ENCODE measurements at places on chromosomes 7 and 10.

GRCh38 chr7:105711726-105712402 is 130.6 kb upstream of the EFCAB10 start:
- DNase-seq: no peak

DNA sequence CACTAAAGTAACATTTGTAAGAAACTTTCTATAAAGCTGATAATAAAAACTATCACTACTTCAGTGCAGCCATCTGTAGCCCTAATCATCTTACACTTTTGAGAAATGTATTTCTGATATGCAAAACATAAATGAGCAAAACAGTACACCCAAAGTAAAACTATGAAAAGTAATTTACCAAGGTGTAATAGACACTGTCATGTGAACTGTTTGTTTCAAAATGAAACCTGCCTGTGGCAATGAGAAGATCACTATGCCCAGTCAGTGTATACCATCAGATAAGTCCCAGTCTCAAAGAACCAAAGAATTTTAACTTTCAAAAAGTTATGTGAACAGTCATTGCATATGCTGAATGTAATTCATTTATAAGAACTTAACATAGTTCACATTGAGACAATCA is 398.1 kb downstream of the CDC14C start:
- DNase-seq: no peak

DNA sequence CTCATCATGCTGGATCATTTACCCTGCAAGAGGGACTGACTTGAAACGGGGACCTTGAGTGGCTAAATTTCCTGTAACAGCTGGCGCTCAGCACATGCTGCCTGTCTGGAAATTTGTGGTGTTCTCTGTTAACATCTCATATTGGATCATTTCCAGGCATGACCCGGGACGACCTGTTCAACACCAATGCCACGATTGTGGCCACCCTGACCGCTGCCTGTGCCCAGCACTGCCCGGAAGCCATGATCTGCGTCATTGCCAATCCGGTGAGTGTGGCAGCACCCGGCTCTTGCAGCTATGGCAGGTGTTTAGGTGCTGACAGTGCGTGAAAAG is 9.9 kb downstream of the MDH2 start:
- no peak for DNase-seq

GRCh38 chr10:29702273-29703164 is 67.7 kb upstream of the SVIL start:
- peak; percentile 26 for DNase-seq

DNA sequence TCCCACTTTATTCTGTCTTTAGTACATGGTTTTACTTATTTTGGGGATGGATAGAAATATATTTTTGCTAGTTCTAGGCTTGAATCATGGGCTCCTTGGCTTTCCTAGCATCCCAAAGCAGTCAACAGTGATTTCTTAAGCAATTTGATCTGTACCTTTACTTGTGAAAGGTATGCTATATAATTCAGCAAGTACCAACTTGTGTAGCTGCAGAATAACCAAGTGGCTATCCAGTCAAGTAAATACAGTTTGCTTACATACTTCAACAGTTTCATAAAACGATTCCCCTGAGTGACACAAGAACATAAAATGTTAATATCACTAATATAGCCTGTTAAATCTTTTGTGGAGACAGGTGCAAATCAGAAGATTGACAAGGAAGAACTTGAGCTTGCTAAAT is 67.2 kb downstream of the PODXL start:
- DNase-seq: no peak

DNA sequence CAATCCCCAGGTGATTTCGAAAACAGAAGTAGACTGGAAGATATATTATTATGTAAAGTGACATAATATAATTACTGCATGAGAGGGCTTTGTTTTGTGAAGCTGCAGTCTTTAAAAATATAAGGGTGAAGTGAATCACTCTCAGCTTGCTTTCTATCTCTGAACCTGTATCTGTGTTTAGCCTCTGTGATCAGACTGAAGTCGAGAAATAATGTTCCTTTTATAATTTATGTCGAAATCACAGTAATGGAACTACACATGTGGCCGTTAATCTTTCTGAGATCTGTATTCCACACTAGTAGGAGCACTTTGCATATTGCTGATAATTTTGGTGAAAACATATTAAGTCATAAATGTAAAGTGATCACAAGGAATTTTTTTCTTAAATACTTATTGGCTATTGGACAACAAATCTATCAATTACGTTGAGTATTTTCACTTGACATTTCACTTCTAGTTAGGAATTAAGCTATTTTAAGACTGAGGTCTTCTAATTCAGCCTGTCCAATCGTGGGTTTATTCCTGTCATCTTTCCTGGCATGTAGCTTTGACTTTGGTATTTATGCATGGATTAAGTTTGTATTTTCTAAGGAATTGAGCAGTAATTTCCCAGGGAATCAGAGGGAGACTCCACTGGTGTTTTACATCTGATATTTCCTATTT is 268.2 kb upstream of the POT1 start:
- DNase-seq: no peak

DNA sequence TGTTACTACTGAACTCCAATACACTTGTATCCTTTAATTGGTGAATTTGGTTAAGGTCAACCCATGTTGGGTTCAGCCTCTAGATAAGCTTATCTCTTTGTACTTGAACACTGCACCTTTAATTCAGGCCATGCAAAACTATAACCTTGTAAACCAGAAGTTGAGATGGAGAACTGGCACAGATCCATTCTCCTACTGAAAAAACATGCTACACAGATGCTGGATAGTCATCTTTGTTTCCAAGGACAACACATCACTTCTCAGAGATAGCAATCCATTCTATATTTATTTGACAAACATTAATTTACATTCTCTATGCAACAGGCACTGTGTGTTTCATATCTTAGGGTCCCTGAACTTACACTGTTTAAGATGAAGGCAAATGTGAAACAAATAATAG is 2.9 kb upstream of the CDK14 start:
- DNase-seq: no peak

- DNase-seq: peak; percentile 63
These were observed 25.2 kb downstream of the SMNDC1 start for GRCh38 chr10:110279407-110279986.

DNA sequence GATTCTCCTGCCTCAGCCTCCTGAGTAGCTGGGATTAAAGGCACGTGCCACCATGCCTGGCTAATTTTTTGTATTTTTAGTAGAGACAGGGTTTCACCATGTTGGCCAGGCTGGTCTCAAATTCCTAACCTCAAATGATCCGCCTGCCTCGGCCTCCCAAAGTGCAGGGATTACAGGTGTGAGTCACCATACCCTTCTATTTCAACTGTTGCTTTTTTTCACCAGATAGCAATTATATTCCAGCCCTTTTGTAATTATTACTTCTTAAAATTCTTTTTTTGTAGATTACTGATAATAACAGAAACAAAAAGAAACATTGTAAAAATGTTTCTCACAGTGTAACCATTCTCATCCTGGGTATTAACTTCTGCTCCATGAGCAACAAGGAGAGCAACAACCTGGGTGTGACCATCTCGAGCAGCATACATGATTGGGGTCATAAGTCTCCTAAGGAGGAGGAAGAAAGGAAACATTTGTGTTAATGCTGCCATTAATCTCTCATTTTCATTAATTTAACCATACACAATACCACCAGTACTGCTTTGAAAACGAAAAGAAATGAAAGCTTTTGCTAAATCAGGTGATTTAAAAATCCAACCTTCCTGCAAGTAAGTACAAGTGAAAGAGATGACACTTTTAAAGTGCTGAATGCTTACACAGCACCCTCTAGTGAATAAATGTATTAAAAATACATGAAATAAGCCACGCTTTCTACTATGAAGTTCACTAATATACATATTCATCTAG is 41.8 kb downstream of the ASZ1 start:
- DNase-seq: peak; percentile 48

- DNase-seq: peak; percentile 83
These were observed 1.8 kb downstream of the PFKFB3 start for GRCh38 chr10:6204341-6205191.

- no peak for DNase-seq
These were observed 41.6 kb downstream of the RBM28 start for GRCh38 chr7:128302139-128302538.

DNA sequence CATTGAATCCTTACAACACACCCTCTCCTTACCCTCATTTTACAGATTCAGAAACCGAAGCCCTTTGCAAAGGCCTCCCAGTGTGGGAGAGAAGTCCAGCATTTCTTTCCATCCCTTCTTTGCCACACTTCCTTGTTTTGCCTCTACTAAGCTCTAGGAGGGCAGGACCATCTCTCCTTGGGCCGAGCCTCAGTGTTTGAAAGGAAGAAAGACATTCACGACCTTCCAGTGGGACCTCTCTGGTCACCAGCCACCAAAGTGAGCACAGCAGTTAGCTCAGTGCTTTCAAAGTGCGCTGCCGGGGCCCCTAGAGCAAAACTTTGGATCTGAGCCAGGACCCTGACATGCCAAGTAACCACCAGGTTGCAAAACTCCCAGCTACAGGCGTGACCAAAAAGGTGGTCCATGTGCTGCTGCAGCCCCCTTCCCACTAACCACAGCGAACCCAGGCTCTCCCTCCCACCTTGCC is 12.4 kb downstream of the CTBP2 start:
- DNase-seq: peak; percentile 43

DNA sequence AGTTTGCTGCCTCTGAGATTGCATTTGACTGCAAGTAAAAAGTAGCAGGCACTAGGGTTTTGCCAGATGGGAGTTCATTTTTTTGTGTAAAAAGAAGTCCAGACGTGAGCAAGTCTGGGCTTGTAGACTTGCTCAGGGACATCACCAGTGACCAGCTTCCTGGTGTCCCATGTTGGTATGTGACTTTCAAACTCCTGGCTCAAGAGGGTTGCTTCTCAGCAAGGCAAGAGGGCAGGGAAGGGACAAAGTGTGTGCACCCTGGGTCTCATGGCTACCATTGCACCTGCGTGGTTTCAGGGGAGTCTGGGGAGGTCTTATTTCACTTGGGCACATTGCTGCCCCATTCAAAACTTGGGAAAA is 79.3 kb upstream of the ZNF716 start:
- no peak for DNase-seq

DNA sequence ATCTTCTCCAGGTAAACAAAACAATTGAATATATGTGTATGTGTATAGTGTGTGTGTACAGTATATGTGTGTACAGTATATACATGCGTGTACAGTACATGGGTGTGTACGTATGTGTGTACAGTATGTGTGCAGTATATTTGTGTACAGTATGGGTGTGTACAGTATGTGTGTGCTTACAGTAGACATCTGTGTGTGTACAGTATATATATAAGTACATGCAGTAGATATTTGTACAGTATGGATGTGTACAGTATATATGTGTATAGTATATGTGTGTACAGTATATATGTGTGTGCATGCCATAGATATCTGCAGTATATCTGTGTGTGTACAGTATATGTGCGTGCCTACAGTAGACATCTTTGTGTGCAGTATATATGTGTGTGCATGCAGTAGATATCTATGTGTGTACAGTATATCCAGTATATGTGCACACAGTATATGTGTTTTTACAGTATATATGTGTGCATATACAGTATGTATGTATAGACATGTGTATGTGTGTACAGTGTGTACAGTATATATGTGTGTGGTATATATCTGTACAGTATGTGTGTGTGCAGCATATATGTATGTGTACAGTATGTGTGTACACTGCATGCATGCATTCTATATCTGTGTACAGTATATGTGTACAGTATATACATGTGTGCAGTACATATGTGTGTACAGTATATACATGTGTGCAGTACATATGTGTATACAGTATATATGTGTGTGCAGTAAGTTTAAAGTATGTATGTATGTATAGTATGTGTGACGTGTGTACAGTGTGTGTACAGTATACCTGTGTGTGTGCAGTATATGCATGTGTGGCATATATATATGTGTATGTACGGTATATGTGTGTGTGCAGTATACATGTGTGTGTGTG is 37.3 kb upstream of the SLC39A12 start:
- no peak for DNase-seq

DNA sequence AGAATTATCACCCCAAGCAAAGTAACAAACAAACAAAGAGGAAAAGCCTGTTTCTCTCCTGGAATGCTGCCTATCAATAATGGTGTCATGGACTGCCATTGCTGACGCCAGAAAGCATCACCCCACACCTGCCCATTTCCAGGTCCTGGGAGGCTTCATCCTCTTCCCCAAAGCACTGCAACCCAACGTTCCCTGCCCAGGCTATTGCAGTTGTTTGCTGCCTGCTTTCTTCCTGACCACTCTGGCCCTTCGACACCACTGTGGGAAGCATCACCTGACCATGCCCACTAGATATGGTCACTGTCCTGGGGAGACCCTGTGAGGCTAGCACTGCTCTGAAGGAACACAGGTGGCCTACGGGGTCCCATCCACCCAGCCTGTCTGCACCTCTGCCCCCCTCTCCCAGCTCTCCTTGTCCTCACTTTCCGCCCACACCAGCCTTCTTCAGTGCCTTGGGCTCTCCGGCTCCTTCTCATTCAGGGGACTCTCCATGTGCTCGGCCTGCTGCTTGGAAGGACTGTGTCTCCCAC is 439.6 kb downstream of the GLRX3 start:
- DNase-seq: no peak

DNA sequence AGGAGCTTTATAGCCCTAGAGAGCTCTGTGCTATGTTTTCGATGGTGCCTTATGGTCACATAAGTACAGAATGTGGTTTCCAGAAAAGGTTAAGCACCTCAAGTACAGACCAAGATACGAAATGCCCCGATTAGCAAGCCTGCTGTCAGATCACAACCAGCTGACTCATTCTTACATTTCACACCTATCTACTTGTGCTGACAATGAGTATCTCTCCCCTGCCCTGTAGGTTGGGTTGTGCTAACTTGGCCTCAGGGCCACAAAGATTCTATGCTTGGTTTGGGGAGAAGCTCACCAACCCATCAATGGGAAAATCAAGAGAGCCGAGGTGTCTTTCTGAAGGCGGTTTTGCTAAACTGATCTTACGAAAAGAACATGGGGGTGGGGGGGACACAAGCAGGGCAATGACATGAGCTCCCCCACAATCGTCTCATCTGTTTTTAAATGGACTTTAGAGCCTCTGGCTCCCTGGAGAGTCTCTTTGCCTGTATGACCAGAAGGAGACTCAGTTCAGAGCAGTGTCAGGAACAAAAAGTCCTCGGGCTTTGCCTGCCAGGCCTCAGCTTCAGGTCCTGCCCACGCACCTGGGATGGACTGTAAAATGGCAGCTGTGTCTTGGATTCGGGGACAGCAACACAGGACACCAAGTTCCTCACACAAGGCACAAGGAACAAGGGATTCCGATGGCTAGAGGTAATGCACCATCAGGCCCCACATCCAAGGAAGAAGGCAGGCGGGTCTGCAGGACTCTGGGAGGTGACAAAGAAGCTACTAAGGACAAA is 55.1 kb downstream of the FAM53B start:
- no peak for DNase-seq

DNA sequence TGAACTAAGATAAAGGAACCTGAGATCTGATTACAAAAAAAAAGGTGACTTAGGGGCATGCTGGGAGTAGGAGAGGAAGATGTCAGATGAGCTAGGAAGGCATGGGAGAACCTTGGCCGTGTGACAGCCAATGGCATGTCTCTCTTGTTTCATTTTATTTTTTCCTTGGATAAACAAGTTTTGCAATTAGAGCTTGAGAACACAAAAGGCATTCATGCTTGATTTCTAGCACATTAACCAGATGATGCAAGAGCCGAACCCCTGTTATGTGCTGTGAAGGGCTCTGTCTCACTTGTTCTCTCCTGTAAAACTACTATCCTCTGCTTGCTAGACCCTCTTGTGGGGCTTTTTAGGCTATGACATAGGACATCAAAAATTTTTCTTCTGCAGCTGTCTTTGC is 134.3 kb upstream of the ASAH2 start:
- DNase-seq: no peak

- no peak for DNase-seq
These were observed 27.5 kb downstream of the GPRIN2 start for GRCh38 chr10:46528675-46529615.

- peak; percentile 43 for DNase-seq
These were observed at the start of gene PLAC9 for GRCh38 chr10:80132299-80133139. Gene PLAC9 (plus strand): TSS chr10:80132730. CDS start chr10:80132763, 33 bp downstream.

All from fibroblast of skin of right biceps (primary cell).